ENCODE measurements at places on chromosomes 3 and 15.

GRCh38 chr3:17639765-17640164 is 102.7 kb downstream of the TBC1D5 start:
- no peak for DNase-seq

- no peak for DNase-seq
Observed at GRCh38 chr3:100125161-100125938, 11.0 kb upstream of the FILIP1L start.

DNA sequence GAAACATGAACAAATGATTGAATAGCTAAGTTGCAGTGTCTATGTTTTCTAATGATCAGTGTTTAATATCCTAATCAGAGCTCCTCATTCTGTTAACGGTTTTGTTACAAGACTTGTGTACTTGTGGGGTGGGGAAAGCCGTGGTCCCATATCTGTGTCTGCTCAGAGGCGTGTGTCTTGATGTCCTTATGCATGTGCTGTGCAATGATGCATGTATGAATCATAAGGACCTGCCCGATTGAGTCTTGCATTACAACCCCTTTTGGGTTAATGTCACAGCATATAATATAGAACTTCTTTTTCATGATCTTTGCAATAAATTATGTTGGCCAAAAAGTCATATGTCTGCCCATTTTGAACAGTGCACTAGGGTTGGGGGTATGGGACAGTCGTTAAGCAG is 233.4 kb downstream of the ITPR1 start:
- DNase-seq: no peak

- no peak for DNase-seq
Observed at GRCh38 chr15:68617001-68617400, 38.2 kb downstream of the CORO2B start.

GRCh38 chr3:36842275-36842674 is 77.9 kb upstream of the DCLK3 start:
- DNase-seq: no peak

GRCh38 chr15:45180201-45180600 is 7.6 kb downstream of the SHF start:
- no peak for DNase-seq

DNA sequence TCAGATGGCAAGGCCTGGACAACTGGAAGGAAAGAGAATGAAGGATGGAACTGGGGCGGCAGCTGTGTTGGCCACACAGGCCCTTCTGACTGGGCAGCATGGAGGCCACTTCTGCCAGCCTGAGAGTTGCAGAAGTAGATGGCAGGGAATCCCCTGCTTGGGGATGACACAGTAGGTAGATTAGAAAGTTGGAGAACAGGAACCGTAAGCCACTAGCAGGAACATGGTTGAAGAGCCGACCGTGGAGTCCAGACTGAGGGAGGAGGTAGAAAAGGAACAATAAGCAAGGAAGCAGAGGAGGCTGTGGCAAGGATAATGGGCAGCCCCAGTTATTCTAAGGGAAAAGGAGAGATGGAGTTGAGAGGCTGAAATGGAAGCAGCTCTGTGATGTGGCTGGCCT is 26.4 kb upstream of the ZNF774 start:
- no peak for DNase-seq

GRCh38 chr3:152243721-152244516 is 24.8 kb upstream of the MBNL1 start:
- peak; percentile 29 for DNase-seq

- DNase-seq: no peak
Observed at GRCh38 chr3:197525706-197526105, 30.1 kb downstream of the BDH1 start.
